ENCODE measurements at places on chromosomes 5 and 9.

- peaks cover 3% of the 10 kb centered on the region for H3K4me1 ChIP-seq
- H3K27me3 ChIP-seq: no peaks in the 10 kb centered on the region
- peak overlapping the region; percentile 50 for H3K27ac ChIP-seq
- peaks cover 25% of the 10 kb centered on the region for H3K36me3 ChIP-seq
- DNase-seq: no peak
Observed at GRCh38 chr5:34756781-34757624, 82.0 kb upstream of the TTC23L start.

- H3K36me3 ChIP-seq: peaks cover 7% of the 10 kb centered on the region
Observed at GRCh38 chr5:80119372-80119771, 84.2 kb downstream of the THBS4 start.

- no peaks in the 10 kb centered on the region for H3K36me3 ChIP-seq
- no peaks in the 10 kb centered on the region for H3K4me1 ChIP-seq
- no peak for DNase-seq
- H3K27me3 ChIP-seq: no peaks in the 10 kb centered on the region
Observed at GRCh38 chr5:53438486-53439472, 41.6 kb upstream of the FST start.

GRCh38 chr9:97705354-97705950 lies 8.3 kb upstream of the XPA start:
- DNase-seq: no peak
- H3K27ac ChIP-seq: no peak overlapping the region
- no peak overlapping the region for H3K4me3 ChIP-seq
- no peaks in the 10 kb centered on the region for H3K36me3 ChIP-seq
- H3K27me3 ChIP-seq: no peaks in the 10 kb centered on the region

- no peak overlapping the region for H3K4me3 ChIP-seq
- H3K27ac ChIP-seq: no peak overlapping the region
- no peaks in the 10 kb centered on the region for H3K27me3 ChIP-seq
- DNase-seq: no peak
Observed at GRCh38 chr9:130311408-130312140, 46.0 kb downstream of the HMCN2 start.

GRCh38 chr5:66118304-66118703 lies 25.8 kb upstream of the SREK1 start:
- H3K36me3 ChIP-seq: no peaks in the 10 kb centered on the region
- H3K4me1 ChIP-seq: no peaks in the 10 kb centered on the region
- H3K4me3 ChIP-seq: no peak overlapping the region
- no peak overlapping the region for H3K27ac ChIP-seq
- H3K27me3 ChIP-seq: no peaks in the 10 kb centered on the region

GRCh38 chr5:74772359-74772758 lies 5.3 kb downstream of the NSA2 start:
- peaks cover 40% of the 10 kb centered on the region for H3K36me3 ChIP-seq
- H3K27ac ChIP-seq: peak overlapping the region; percentile 67
- no peaks in the 10 kb centered on the region for H3K27me3 ChIP-seq
- DNase-seq: no peak
- H3K4me1 ChIP-seq: peaks cover 5% of the 10 kb centered on the region
- no peak overlapping the region for H3K4me3 ChIP-seq

DNA sequence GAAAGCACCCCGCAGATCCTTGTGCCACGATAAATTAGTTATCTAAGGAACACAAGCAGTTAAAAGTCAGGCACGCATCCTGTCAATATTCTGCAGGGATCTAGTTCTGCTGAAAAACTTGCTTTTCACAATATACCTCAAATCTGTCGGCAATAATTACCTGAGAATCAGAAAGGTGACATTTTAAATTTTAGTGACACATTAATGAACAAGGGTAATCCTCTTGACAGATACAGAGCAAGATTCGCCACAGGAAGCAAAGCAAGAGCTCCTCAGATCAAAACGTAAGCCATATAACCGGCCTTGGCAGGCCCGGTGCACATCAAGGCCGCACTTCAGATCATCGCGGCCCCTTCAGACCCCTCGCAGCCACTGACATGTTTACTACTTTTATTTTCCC lies 185.7 kb downstream of the ATPSCKMT start:
- no peak overlapping the region for H3K27ac ChIP-seq
- no peak for DNase-seq
- H3K4me3 ChIP-seq: no peak overlapping the region
- H3K27me3 ChIP-seq: no peaks in the 10 kb centered on the region
- no peaks in the 10 kb centered on the region for H3K36me3 ChIP-seq

GRCh38 chr5:37886242-37886905 lies 46.5 kb upstream of the GDNF start:
- no peaks in the 10 kb centered on the region for H3K4me1 ChIP-seq
- H3K27me3 ChIP-seq: no peaks in the 10 kb centered on the region
- no peak overlapping the region for H3K27ac ChIP-seq
- H3K4me3 ChIP-seq: no peak overlapping the region

DNA sequence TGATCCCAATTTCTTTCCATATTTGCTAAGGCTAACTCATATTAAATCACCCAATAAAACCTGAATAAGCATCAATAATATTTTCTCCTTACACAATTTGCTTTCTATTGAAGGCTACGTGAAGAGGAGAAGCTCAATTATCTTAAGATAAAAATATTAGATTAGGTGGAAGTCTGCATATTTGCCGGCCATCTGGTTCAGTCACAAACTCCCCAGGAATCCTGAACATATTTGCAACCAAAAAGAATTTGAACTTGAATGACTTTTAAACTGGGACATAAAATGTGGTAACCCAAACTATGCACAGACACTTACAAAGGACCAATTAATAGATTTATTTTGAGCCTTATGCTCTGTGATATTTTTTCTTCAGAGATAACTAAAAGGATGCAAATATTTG lies 92.3 kb downstream of the HAPLN1 start:
- H3K36me3 ChIP-seq: no peaks in the 10 kb centered on the region
- H3K27ac ChIP-seq: no peak overlapping the region
- no peak overlapping the region for H3K4me3 ChIP-seq
- H3K27me3 ChIP-seq: no peaks in the 10 kb centered on the region

- no peaks in the 10 kb centered on the region for H3K4me1 ChIP-seq
- no peaks in the 10 kb centered on the region for H3K27me3 ChIP-seq
- H3K36me3 ChIP-seq: no peaks in the 10 kb centered on the region
- no peak overlapping the region for H3K27ac ChIP-seq
- no peak overlapping the region for H3K4me3 ChIP-seq
Observed at GRCh38 chr5:143134269-143134668, 269.2 kb downstream of the NR3C1 start.

- H3K27me3 ChIP-seq: no peaks in the 10 kb centered on the region
- H3K27ac ChIP-seq: no peak overlapping the region
- no peak overlapping the region for H3K4me3 ChIP-seq
- H3K4me1 ChIP-seq: no peaks in the 10 kb centered on the region
- no peak for DNase-seq
Observed at GRCh38 chr5:67300326-67300725, 103.7 kb upstream of the CD180 start.

GRCh38 chr9:35341585-35341984 lies 148.3 kb upstream of the RUSC2 start:
- H3K36me3 ChIP-seq: no peaks in the 10 kb centered on the region
- no peak overlapping the region for H3K27ac ChIP-seq
- no peaks in the 10 kb centered on the region for H3K27me3 ChIP-seq
- H3K4me3 ChIP-seq: no peak overlapping the region
- peaks cover 10% of the 10 kb centered on the region for H3K4me1 ChIP-seq

- no peaks in the 10 kb centered on the region for H3K36me3 ChIP-seq
- H3K4me3 ChIP-seq: no peak overlapping the region
- peaks cover 6% of the 10 kb centered on the region for H3K4me1 ChIP-seq
- DNase-seq: no peak
- no peaks in the 10 kb centered on the region for H3K27me3 ChIP-seq
Observed at GRCh38 chr5:148747536-148747906, 78.9 kb upstream of the ADRB2 start.

DNA sequence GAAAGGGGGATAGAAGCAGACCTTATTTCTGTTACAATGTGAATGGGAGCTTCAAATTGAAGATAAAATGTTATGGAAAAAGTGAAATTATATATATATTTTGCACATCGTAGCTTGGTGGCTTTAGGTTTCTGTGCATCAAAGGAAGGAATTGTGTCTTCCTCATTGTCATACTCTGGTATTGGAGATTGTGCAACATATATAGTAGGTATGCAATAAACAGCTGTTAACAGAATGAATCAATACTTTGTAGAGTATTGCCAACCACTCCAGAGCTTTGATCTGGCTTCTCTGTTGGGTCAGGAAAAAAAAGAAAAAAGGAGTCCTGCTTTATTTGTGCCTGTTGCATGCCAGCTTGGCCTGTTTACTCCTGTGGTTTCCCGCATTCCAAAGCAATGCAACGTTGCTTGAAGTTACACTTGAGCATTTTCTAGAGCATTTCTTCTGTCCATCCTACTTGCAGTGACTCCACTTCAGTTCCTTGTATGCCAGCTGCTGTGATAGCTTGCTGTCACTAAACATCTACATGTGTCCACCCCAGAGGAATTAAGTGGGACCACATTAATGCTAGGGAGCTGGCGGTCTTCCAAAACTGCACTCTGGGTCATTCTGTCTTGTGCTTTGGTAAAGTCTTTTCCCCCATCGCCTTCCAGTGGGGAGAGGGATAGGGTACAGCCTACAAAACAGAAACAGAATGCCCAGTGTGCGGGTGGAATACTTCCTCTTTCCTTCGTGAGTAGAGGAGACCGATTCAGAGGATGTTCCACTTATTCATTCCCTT lies 62.0 kb upstream of the MEF2C start:
- no peak overlapping the region for H3K27ac ChIP-seq
- no peaks in the 10 kb centered on the region for H3K36me3 ChIP-seq
- no peak for DNase-seq
- no peak overlapping the region for H3K4me3 ChIP-seq
- H3K27me3 ChIP-seq: no peaks in the 10 kb centered on the region
- peaks cover 18% of the 10 kb centered on the region for H3K4me1 ChIP-seq

DNA sequence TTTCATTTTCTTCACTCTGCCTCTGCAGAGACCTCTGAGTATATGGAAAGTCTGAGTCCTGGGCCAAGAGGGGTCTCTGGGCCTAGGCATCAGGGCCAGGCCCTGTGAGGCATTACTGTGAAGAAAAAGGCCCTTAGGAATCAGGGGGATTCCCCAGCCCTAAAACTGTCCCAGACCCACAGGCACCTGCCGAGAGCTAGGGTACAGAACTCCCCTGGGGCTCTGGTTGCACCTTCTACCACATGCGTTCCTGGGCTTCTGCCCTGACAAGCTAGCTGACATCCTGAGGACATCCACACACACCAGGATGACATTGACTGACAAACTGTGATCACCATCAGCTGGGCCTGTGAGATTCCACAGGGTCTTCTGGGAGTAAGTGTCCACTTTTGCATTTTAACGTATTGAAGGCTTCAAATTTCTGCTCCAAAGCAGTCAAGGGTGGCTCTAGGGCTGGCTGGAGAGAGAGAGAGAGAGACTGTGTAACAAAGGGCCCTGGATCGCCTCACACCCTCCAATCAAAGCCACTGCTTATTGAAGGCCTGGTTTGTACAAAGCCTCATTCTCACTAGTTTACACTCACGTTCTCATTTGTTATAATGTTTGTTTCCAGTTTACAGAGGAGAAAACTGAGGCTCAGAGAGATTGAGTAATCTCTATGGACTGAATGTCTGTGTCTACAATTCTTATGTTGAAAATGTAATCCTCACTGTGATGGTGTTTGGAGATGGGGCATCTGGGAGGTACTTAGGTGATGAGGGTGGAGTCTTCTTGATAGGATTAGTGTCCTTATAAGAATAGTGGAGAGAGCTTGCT lies 45.1 kb downstream of the TGFBI start:
- H3K4me1 ChIP-seq: peaks cover 4% of the 10 kb centered on the region
- no peak overlapping the region for H3K4me3 ChIP-seq

DNA sequence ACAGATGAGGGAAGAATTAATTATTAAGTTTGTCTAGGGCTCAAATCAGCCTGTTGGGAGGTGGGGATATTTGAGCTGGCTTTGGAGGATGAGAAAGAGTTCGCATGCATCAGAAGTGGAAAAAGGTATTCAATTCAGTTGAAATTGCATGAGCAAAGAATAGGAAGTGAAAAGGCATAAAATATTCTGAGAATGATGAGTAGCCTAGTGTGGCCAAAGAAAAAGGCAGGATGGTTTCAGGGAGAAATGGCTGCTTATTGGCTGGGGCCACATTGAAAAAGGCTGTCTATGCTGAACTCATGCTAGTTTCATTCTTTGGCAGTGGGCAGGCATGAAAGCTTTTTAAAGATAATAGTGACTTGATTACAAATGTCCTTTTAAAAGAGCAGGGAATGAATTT lies 235.4 kb upstream of the RIOK2 start:
- DNase-seq: no peak
- 0 out of 2 replicates have a peak, but pooled peaks cover 5% of the 10 kb centered on the region for H3K4me1 ChIP-seq
- H3K4me3 ChIP-seq: no peak overlapping the region
- H3K27ac ChIP-seq: no peak overlapping the region
- H3K27me3 ChIP-seq: no peaks in the 10 kb centered on the region
- no peaks in the 10 kb centered on the region for H3K36me3 ChIP-seq
